ENCODE measurements at places on chromosomes 11 and 22. TPM values are rescaled to one million over a fixed set of nuclear protein-coding genes. Genes with fewer than 3 reads are reported as not detected.

- H3K27ac ChIP-seq, result no peak overlapping the region
- no peak overlapping the region for H3K4me3 ChIP-seq
- H3K4me1 ChIP-seq, result no peaks in the 10 kb centered on the region
- H3K36me3 ChIP-seq, result no peaks in the 10 kb centered on the region
- no peak for DNase-seq
These were observed 11.7 kb downstream of the FJX1 start for GRCh38 chr11:35629914-35630313.

- peaks cover 9% of the 10 kb centered on the region for H3K4me1 ChIP-seq
- H3K27me3 ChIP-seq, result no peaks in the 10 kb centered on the region
- no peak overlapping the region for H3K4me3 ChIP-seq
- no peak for DNase-seq
These were observed 94.4 kb upstream of the CHRM4 start for GRCh38 chr11:46485856-46486443.

DNA sequence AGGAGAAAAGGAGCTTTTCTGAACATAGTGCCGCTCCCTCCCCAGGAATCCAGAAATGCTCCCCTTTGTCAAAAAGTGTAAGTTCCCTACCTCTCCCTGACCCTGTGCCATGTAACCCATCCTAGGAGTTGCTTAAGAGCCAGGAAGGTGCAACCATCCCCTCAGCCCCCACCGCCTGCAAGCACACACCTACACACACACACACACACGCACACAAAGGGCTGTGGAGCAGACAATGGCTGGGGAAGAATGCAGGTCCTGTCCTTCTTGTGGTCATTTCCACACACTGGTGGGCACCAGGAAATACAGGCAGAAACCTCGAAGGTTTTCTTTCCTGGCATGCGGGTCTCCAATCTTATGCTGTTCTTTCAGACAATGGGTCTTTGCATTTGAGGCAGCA lies 1.2 kb downstream of the P2RX3 start:
- H3K4me1 ChIP-seq, result peaks cover 19% of the 10 kb centered on the region
- H3K27me3 ChIP-seq, result peaks cover 1% of the 10 kb centered on the region
- no peak overlapping the region for H3K27ac ChIP-seq
- DNase-seq, result no peak
- no peak overlapping the region for H3K4me3 ChIP-seq
- H3K36me3 ChIP-seq, result peaks cover 6% of the 10 kb centered on the region

DNA sequence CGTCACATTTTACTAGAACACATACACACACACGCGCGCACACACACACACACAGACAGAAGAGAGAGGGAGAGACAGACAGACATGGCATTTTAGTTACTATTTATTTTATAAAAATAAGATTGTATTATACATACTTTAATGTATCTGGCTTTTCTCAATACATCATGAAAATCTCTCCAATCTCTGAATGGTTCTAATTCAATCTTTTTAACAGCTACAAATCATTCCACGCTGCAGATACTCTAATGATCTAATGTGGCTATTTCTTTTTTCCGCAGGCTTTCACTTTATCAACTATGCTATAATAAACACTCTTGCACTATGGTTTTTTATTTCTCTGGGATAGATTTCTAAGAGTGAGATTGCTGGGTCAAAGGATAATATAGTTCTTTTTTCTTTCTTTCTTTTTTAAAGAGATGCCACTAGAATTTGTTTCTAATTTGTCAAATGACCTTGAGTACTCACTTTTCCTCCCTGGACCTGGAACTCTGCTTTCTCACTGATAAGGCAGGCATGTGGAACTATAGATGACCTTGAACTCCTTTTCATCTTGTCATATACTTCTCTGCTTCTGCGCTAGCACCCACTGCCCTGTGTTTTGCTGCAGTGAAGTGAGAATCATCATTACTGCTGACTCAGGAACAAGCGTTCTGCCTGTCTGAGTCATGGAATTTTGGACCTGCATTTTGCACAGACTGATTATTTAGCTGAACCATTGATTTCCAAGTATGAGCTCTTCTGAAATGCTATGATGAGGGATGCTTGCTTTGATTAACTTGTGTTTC lies 4.9 kb upstream of the SLC6A5 start:
- DNase-seq, result no peak
- no peak overlapping the region for H3K4me3 ChIP-seq
- H3K36me3 ChIP-seq, result no peaks in the 10 kb centered on the region
- H3K4me1 ChIP-seq, result no peaks in the 10 kb centered on the region
- peaks cover 41% of the 10 kb centered on the region for H3K27me3 ChIP-seq

DNA sequence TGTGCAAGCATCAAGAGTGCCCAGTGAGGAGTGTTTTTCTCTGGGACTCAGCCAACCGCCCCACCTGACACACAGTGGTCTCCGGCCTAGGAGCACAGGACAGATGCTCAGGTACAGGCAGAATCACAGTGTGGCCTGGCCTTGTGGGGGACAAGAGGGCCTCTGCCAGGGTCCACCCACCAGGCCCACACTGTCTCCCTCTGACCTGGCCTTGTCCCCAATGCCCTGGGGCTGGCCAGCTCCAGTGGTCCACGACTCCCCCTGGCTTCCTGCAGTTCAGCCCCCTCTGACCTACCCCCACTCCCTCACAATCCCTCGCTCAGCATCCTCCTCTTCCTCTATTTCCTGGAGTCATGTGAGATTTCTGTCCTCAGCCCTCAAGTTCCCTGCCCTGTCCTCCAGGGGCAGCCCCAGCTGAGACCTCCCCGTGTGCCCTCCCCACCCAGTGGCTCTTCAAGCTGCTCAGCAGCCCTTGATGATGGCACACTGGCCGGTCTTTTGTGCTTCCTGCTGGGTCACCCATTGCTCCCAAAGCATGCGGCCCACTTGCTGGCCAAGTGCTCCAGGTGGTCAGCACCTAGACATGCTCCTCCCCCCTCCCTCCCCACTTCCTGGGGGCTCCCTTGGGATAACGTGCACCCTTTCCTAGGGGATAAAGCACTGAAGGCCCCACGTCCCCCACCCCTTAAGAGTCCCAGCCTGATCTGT lies 1.7 kb downstream of the TSSK2 start:
- peaks cover 15% of the 10 kb centered on the region for H3K36me3 ChIP-seq
- no peaks in the 10 kb centered on the region for H3K4me1 ChIP-seq
- no peaks in the 10 kb centered on the region for H3K27me3 ChIP-seq

- peaks cover 18% of the 10 kb centered on the region for H3K4me1 ChIP-seq
- H3K4me3 ChIP-seq, result no peak overlapping the region
These were observed 7.1 kb downstream of the TSPAN18 start for GRCh38 chr11:44733877-44734276.

The MPZL2 gene
- total RNA-seq, result 15.9 TPM

The CCDC188 gene
- total RNA-seq, result not detected

The PHF21B gene
- not detected for total RNA-seq

Data from activated T-helper 1 cell treated with anti-CD3 and anti-CD28 coated beads, Interleukin-12 subunit alpha, Interleukin-12 subunit beta, Interleukin-2, Interleukin-4 antibody, amounts not matched to agents 30 ng/mL and 10 ng/mL and 1 ng/mL, durations not matched to agents 14 hours and 24 hours and 36 hours (primary cell).